Nephron progenitor cell (in vitro differentiated cells): ENCODE measurements at places on chromosomes 4 and X.

DNA sequence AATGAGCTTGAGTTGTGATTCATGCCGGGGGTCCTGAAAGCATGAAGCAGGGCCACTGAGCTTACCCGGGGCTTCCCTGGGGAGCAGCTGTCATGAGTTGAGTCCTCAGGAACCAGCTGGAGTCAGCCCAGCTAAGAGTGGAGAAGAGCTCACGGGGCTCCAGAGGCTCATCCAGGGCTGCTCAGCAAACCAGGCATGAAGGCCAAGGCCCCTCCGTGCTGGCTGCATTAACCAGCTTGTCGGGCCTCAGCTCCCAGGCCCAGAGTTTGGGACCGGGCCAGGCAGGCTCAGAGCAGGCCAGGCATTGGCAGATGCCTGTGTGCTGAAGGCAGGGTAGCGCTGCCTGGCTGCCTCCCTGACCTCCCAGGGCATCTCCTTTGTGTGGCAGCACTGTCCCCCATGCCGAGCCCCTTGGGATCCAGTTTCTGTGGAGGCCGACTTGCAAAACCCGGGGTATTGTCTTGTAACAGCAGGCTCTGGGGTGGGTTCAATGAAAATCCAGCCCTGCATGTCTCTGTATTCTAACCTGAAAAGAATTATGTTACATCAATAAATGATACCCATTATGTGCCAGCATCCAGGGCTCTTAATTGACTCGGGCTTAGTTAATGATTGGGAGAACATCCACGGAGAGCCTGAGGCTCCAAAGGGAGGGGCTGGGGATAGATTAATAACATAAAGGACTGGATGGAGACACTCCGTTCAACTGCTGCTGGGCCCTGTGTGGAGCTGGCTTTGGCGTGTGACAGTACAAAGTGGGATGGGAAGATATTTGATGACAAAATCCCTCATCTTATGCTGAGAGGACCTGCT is 68.0 kb upstream of the MSX1 start:
- DNase-seq, result no peak

DNA sequence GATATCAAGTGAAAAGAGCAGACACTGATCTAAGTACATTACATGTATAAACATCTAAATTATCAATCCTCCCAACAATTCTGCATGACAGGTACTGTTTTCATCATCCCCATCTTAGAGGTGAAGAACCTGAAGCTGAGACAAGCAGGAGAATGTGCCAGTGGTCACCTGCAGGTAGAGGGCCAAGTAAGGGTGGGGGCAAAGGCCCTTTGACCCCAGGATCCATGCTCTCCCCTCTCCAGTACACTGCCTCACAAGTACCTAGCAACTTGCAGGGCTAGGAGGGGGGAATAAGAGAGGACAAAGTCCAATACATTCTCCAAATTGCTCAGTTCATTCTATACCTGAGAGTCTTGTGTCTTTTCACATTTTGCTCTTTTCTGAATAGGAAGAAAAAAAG is 8.3 kb upstream of the MAP7D2 start:
- DNase-seq, result no peak

GRCh38 chr4:176207839-176208238 is 12.5 kb upstream of the SPATA4 start:
- DNase-seq, result no peak

GRCh38 chr4:71126719-71127118 is 133.3 kb downstream of the DCK start:
- DNase-seq, result no peak

GRCh38 chr4:107725281-107725859 is 5.3 kb upstream of the PAPSS1 start:
- DNase-seq, result no peak
